ENCODE measurements at places on chromosomes 6 and 20.

DNA sequence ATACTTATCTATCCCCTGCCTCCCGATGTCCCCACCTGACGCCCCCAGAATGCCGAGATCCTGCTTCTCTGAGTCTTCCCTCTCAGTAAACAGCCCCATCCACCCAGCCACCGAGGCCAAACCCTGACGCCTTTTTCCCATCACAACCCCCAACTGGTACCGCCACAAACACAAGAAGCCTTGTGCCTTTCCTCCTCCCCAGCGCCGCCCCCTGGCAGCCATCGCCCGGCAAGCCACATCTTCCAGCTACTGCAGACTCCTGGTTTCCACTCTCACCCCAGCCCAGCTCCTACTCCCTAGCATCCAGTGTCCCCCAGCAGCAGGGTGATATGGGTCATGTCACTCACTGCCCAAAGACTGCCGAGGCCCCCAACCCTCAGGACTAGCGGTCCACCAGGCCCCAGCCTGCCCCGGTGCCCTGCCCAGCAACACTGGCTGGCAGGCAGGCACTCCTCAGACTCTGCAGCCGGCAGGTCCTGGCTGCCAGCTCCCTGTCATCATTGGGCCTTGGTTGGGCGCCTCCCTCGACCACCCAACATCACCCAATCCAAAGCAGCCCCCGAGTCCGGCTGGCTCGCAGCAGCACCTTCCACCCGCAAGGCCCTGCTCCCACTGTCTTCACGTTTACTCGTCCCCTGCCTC lies 11.2 kb downstream of the TCFL5 start:
- DNase-seq = no peak

DNA sequence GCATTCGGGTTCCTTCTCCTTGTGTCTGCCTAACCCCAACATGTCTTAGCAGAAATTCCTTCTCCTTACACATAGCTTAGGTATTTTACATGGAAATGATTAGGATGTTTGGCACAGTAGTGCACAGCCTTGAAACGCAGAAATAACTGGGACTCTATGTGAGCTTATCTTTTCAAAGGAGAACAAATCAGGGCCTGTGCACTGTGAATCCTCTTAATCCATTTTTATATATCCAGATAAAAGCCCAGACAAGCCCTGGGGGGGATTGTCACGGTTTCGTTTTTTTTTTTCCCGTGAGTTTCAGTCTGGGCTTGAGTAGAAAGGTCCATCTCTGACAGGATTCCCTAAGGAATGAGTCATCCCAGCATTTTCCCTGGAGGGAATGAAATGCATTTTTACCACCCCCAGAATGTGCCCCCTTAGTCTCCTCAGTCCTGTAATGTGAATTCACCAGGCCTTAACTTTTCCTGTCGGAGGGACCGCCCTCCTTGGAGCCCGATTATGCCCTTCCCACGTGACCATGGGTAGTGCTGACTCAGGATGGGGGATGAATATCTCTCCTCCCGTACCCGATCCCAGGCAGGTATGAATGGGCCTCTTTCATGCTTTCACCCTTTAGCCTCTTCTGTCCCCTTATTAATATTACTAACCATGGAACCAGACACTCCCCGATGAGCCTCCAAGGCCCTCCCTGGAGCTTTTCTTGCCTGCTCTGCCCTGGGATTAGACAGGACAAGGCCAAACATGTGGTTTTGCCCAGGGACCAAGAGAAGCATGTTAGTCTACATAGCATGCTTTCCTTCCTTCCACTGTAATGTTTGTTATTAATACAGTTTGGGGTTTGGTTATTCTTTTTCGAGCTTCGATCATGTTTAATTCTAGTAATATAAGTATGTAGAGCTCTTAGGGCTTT lies 23.9 kb upstream of the NAA20 start:
- DNase-seq = no peak

- DNase-seq = no peak
These were observed 12.1 kb downstream of the PTCHD4 start for GRCh38 chr6:48098923-48099322.

GRCh38 chr20:11301699-11302098 lies 616.0 kb upstream of the BTBD3 start:
- DNase-seq = no peak

GRCh38 chr6:122681705-122682104 lies 71.5 kb downstream of the PKIB start:
- no peak for DNase-seq

DNA sequence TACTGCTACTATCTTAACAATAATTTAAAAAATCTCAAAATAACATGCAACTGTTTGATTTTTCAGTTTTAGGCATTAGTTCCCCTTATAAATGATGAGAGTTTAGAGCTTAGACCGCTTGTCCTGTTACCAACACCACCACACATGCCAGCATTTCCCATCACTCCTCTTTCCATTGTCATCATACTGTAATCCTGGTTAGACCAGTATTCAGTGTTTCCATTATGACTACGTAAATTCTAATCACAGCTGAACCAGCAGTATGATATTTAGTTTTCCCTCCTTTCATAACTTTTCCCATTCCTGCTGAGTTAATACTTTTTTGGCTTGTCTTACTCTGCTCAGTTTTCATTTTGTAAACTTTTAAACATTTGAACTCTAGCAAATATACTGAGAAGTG lies 12.2 kb upstream of the TBC1D20 start:
- DNase-seq = no peak

GRCh38 chr6:4067673-4068072 lies 11.3 kb downstream of the FAM217A start:
- no peak for DNase-seq

DNA sequence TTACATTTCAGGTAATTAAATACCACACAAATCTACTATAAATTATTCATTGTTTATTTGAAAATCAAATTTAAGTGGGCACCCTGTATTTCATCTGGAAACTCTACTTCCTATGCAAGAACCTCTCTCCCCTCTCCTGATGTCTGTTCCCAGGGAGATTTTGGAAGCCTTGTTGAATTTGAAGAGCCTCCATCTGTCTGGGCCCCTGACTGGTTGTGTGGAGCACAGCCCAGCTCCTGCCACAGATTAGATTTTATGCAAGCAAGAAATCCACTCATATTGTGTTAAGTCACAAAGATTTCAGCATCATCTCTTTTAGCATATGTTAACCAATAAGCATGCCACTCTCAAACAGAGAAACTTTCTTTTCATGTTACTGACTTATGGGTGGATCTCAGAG lies 451.2 kb downstream of the TFAP2B start:
- no peak for DNase-seq

GRCh38 chr20:9087531-9088217 lies 18.8 kb downstream of the PLCB4 start:
- DNase-seq = no peak

- DNase-seq = no peak
These were observed 50.8 kb downstream of the CD109 start for GRCh38 chr6:73746787-73747186.

- no peak for DNase-seq
These were observed 47.9 kb upstream of the ID4 start for GRCh38 chr6:19789100-19789803.

GRCh38 chr6:134432036-134432435 lies 114.1 kb upstream of the SGK1 start:
- DNase-seq = no peak

GRCh38 chr6:3756546-3756945 lies 5.0 kb upstream of the PXDC1 start:
- no peak for DNase-seq

DNA sequence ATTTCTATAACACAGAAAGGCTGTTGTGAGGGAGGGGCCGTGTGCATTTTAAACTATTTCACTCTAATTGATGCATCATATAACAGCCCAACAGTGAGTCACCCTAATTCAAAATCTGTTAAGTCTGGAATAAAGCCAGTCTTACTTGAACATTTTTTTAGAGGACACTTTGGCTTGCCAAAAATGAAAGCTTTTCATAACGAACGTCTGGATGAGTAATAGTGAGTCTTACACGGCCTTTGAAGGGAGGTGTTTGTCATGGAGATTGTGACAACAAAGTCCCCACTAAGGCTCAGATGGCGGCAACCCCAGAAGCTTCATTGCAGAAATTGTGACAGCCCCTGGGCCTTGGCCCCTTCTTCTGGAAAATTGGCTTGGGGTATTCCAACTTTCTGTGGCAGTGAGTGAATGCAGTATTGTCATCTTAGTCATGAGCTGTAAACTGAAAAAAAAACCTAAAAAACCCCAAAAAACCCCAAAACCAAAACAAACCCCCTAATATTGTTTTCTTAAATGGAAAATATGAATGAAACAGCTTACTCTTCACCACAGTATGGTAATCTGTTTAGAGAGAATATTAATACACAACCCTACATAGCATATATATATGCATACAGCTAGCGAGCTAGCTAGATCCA lies 92.6 kb upstream of the CLDN20 start:
- peak; percentile 76 for DNase-seq

GRCh38 chr6:169825558-169826225 lies 74.3 kb downstream of the ERMARD start:
- no peak for DNase-seq

GRCh38 chr6:57262901-57263694 lies 41.0 kb upstream of the RAB23 start:
- no peak for DNase-seq

- no peak for DNase-seq
These were observed 13.6 kb upstream of the ZBTB9 start for GRCh38 chr6:33440649-33441309.

GRCh38 chr20:47475419-47476044 lies 26.2 kb upstream of the NCOA3 start:
- DNase-seq = no peak

DNA sequence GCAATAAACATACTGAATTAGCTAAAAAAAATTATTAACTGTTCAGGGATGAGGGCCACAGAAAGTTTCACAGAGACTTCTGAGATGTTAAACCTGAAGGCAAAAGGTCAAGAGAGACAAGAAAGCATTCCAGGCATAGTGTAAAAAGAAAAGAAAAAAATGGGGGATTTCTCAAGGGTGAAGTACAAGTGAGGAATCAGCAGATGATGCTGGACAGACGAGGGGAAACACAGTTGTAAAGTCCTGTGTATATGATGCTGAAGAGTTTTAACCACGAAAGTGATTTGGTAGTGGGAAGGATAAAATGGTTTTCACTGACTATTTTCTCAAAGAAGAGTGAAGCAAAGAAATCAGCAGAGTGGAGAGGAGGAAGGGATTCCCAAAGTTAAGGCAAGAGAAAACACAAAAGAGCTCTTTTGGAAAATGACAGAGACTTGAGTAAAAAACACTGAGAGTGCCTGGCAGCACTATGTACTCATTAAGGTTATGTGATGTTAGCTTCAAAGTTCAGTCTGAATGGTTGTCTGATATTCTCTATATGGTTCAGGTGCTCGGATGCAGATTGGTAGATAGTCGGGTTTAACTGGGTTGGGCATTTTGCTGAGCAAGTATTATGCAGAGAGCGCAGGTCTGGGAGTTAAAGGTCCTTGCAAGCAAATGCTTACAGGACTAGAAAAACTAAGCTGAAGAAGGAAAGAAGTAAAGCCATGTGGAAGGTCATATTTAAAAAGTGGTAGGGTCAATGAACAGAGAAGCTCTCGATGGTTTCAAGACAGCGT lies 16.4 kb downstream of the RAB23 start:
- no peak for DNase-seq

DNA sequence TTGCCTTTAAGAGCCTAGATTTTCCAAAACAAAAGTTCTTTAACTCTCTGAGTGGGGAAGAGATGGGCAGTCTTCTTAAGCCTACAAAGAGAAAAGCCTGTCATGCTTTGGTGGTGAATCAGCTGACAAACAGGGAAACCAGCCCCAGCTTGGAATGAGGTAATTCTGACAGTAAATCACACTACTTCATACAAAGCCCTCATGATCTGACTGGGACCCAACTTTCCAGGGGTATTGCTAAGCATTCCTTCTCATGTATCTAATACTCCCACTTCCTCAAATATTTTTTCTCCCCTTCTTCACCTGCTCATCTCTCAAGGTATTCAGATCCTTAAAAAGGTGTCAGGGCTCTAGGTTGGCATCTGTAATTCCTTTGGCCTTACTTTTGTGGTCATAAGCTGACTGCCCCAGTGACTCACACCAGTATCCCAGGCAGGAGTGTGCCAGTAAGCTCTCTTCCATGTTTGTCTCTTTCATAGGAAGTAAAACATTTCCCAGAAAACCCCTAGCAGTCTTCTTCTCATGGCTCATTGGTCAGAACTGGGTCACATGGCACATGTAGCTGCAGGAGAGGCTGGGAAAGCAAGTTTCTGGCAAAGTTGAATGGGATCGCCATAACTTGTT lies 15.0 kb upstream of the TBC1D22B start:
- DNase-seq = no peak

DNA sequence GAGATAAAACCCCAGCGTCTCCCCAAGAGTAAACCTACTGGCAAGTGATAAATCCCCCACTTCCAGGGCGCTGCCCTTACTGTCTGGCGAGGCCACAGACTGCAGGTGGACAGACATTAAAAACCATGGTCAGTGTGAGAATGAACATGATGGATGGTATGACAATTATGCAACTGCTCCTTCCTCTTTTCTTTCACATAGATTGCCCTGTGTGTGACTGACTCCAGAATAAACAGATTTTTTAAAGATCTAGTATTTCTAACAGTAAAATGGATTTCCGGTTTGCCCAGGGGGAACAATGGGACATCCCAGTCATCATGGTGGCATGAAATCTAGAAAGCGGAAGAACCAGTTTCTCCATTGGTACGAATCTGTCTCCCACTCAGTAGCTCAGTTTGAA lies 153.7 kb downstream of the FOXC1 start:
- DNase-seq = no peak

Measured in CD4-positive, alpha-beta T cell treated with Interleukin-6 for 4 hours (primary cell).